ENCODE measurements at places on chromosomes 5 and 9.

DNA sequence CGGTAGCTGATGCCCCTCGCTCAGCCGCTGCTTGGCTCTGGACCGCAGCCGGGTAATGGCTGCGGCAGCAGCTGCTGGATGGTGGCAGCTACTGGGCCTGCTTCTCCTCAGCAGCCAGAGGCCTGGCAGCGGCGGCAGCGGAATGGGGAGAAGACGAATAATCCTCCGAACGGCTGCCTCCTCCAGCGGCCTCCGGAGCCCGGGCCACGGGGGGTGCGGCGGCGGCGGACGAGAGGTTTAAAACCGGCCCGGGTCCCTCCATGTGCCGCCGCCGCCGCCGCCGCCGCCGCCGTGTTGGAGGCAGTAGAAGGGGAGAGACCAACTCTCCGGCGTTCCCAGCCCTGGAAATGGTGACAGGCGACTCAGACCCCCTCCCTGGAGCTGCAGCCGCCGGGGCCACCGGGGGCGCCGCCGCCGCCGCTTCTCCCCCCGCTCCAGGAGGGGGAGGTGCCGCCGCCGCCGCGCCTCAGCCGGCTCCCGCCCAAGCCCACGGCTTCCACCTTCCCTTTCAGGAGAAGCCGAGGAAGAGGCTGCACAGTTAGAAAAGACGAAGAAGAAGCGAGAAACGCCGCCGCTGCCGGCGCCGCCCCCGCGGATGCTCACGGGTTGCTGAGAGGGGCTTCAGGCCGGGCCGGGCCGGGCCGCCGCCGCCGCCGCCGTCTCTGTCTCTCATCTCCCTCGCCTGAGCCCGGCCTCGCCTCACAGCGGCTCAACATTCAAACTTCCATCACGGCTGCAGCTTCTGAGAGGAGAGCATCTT lies 118.4 kb upstream of the PRSS3 start:
- no peak for DNase-seq

DNA sequence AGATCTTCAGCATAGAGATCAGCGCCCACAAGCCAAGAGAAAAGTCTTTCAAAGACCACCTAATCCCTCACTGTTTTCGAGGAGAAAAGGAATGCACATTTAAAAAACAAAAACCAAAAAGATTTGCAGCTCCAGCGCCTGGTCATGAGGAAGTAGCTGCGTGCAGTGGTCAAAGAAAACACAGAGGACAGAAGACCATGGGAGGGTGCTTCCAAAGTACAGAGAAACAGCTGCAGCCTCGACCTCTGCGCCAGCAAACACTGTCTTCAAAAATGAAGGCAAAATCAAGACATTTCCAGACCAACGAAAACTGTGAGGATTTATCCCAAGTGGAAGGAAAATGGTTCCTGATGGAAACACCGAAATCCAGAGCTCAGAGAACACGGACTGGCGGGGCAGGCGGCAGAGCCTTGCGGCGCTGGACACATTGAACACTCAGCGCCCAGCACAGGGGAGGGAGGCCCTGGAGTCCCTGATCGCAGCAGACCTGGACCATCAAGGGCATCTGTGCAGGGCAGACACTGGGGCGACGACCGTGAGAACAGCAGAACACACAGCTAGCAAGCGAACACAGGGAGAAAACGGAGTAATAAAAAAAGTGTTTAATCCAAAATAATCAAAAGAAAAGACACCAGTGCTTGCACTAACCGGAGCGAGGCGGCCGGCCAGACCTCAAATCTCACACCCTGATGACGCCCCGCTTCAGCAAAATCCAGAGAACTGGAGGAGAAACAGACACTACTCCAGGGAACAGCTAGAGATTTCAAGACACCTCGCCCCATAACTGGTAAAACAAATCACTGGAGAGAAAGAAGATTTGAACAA lies 12.6 kb upstream of the SLC12A7 start:
- no peak for DNase-seq

DNA sequence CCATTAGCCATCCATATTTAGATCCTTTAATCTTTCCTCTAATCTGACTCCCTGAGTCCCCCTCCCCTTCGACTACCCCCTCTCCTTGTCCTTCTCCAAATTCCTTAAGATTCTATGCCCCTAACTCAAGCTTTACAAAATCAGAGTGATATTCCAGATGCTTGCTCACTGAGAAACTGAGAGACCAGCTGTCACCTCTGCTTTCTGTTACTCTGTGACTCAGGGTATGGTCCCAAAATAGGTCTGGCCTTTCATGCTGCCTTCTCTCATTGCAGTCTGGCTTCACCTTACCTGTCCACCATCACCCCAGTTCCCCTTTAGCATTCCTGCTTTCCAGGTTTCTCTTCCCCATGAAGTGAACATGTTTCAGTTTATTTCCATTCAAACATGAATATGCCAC lies 383.3 kb upstream of the SLC30A5 start:
- no peak for DNase-seq

- DNase-seq: no peak
Measured at GRCh38 chr5:167207081-167207480, 1084.4 kb upstream of the WWC1 start.

DNA sequence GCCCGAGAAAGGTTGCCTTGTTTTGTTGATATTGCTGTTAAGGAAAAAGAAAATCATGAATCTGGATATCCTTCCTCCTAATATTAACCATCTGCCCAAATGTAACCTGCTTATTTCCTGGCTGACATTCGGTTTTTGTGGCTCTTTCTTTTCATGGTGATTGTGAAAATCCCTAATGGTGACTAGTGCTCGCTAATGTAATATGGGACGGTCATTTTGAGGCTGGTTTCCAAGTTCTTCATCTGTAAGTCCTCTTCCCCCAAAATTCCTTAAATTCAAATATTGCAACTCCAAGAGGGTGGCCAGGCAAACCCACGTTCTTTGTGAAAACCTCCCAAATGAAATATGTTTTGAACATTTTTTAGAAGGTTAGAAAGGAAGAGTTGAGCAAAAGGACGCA lies 63.1 kb upstream of the MAMDC2 start:
- no peak for DNase-seq

GRCh38 chr5:107092695-107093094 lies 578.0 kb downstream of the EFNA5 start:
- DNase-seq: no peak

GRCh38 chr9:136197084-136197875 lies 7.6 kb downstream of the LHX3 start:
- DNase-seq: no peak

DNA sequence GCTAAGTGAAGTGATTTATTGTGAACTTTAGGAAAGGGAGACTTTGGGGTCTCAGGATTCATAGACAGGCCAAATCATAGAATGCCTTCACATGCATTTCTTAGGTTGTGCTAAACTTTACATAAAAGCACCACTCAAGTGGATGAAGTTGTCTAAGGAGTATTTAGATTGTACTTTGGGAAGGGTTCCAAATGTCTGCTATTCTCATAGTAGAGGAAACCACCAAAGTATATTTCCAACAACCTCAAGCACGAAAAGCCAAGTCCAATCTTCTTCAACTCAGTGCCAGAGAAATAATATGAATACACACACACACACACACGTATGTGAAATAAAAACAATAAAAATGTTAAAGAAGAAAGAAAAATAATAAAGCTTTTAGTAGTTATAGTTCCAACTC lies 41.8 kb downstream of the ENC1 start:
- DNase-seq: no peak
